Stimulated activated CD4-positive, alpha-beta T cell treated with anti-CD3 and anti-CD28 coated beads, Interleukin-1b, Interleukin-23, amount 100 ng/mL, for 24 hours (primary cell): ENCODE measurements at places on chromosomes 3 and 15.

GRCh38 chr3:159674583-159674982, 314.1 kb upstream of the IL12A start:
- DNase-seq = no peak

DNA sequence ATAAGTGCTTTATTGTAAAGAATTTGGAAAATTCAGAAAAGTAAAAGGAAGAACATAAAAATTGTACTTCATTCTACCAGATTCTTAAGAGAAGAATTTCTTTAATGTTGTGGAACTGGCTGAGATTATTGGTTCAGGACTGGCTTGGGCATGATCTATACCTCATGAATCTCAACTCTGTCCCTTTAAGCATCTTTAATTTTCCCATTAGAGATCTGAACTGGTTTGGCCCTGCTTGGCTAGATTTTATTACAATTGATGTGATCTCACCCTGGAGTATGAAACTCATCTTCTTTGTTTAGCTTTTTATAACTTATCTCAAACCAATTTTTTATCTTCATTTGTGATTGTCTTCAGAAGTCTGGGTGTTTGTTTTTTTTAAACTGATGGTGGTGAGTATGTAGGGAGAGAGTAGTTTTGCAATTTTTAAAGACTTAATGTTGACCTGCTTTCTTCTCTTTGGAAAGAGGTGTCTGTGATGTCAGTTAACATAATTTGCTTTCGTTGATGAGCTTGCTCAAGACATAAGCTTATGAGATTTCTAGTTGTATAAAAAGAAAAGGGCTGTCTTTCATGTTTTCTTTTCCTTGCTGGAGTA, 61.9 kb downstream of the ZNF609 start:
- no peak for DNase-seq

- no peak for DNase-seq
Observed at GRCh38 chr3:58369038-58369437, 36.3 kb downstream of the PXK start.

DNA sequence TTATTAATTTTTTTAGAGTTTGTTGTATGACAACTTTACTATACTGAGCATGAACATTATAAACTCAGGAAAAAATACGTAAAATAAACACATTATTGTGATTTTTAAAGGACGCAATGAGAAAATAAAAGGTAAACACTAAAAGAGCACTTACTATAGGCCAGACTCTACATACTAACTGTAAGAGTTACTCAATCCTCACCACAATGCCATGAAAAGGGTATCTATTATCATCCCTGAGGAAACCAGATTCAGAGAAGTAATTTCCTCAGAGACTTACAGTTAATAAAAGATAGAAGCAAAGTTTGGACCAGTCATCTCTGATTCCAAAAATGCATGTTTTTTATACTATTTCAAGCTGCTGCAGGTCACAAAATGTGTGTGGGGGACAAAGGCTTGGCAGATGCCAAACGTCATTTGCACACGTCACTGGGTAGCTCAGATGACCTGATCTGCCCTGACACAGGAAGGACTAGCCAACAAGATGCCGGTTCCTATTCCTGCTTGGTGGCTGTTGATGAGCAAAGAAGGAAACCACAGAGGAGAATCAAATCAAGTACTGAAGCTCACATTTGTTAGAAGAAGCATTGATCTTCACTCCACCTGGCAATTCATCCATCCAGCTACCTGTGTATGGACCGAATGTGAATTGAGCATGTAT, 42.3 kb downstream of the KLHL6 start:
- DNase-seq = no peak

DNA sequence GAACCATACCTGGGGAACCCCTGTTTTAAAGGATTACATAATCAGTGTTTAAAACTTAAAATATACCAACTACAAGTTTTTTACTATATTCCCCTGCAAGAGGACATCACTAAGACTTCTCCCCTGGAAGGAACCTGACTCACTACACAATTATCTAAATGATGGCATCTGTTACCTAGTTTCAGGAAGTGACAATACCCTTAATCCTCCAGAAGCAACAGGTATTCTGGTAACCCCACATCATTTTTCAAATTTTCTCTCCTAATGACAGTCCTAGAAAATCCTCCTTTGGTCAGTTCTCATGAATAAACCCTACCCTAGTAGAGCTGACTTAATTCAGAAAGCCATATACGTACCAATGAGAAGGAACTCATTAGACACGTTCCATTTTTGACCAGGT, 78.4 kb downstream of the RFX7 start:
- no peak for DNase-seq

GRCh38 chr3:9088441-9089353, 125.4 kb upstream of the RAD18 start:
- DNase-seq = no peak

DNA sequence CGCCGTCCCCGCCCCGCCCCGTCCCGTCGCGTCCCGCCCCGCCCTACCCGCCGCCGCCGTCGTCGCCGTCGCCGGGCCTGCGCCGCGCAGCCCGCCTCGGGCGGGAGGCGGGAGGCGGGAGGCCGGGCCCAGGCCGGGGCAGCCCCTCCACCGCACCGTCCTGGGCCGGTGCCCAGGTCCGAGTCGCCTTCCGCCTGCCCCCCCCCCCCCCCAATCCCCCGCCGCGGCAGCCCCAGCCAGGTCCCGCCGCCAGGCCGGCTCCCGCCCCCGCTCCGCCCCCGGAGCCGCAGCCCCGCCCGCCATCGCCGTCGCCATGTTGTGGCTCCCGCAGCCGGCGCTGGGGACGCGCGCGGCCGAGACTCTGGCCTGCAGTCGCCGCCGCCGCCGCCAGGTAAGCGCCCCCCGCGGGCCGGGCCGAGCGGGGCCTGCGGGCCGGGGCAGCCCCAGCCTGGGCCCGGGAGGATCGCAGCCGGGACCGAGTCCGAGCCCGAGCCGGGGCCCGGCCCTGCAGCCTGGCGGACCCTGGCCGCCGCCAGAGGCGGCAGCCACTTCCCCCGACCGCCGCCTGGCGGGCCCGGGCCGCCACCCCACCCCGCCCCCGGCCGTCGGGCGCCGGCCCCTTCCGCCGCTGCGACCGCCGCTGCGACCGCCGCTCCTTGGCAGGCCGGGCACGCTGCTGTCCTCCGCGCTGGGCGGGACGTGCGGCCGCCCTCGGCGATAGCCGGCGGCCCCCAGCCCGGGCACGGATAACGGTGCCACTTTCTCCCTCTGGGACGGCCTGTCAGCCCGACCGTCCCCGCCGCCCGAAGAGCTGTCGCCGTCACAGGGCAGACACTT, at the start of gene ZNF592:
Gene ZNF592 (plus strand): TSS at position 319 of the 837 bp plus-strand sequence. CDS start 34,084 bp downstream, outside the sequence.
- peak; percentile 69 for DNase-seq

DNA sequence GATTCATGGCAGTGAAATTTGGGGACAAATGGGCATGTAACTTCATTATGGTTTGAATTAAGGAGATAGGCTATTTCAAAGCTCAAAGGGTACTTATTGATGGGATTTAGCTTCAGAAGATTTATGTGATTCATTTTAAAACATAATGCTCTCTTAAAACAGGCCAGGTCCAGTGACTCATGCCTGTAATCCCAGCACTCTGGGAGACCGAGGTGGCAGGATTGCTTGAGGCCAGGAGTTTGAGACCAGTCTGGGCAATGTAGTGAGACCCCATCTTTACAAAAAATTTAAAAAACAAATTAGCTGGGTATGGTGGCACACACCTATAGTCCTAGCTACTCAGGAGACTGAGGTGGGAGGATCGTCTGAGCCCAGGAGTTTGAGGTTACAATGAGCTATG, 11.5 kb downstream of the THAP10 start:
- DNase-seq = no peak

GRCh38 chr3:144127700-144128099, 156.1 kb downstream of the DIPK2A start:
- no peak for DNase-seq

- no peak for DNase-seq
Observed at GRCh38 chr3:176842914-176843313, 354.4 kb downstream of the TBL1XR1 start.

DNA sequence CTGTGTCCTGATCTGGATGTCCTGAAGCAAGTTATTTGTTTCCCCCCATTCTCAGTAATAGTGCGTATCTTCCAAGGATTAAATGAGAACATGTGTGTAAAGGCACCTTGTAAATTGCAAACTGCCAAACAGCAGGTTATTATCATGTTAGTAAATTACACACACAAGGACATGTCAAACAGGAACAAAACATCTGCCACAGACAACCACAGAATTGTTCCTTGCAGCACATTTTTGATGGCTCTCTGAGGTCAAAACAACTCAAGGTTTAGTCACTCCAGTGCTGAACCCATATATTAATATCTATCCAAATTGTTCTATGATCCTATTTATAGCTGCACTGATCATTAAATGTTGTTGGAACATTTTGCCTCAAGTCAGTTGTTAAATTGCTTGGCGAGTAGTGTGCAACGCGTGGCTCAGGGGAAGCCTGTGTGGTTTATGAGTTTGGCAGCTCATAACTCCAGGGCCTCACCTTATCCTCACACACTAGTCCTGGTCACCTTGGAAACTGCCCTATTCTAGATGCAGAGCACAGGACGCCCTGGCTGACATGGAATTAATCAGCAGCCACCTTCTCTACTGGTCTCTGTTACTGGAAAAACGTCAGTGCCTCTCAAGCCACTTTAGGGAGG, 46.3 kb upstream of the CDV3 start:
- no peak for DNase-seq

DNA sequence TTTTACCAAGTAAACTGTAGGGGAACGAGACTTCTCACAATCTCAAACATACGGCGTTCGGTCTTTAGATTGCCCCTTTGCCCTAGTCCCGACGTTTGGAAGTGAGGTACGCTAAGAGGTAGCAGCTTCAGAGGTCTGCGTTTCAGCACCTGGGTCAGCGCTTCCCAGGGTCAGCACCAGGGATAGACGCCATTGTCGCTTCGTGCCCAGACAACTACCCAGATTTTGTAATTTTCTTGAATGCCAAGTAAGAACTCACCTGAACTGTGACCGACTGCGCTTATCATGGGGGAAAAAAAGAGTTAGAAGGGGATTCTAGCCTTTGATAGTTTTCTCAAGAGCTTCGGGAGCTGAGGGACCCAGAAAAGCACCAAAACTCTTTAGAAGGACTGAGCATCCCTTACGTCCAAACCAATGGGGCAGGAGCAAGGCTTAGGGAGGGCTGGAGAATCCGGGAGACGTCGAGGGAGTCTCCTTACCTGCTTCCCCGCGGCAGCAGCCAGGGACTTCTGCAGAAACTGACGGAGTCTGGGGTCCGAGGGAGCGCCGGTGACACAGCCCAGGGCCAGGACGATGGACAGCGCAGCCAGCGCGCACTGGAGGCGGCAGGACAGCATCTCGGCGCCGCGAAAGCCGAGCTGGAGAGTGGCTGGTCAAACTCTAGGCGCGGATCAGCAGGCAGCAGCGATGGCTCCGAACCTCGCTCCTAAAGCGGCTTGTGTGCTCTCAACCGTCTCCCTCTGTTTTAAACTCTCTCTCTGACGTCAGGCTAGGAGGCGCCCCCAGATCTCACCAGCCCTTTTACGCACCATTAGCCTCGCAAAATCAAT, at the start of gene SST:
Gene SST (minus strand): TSS at position 720 of the 830 bp plus-strand sequence. CDS start 103 bp downstream, at position 617.
- no peak for DNase-seq

GRCh38 chr3:174815750-174816149, 43.4 kb upstream of the NAALADL2 start:
- DNase-seq = no peak

DNA sequence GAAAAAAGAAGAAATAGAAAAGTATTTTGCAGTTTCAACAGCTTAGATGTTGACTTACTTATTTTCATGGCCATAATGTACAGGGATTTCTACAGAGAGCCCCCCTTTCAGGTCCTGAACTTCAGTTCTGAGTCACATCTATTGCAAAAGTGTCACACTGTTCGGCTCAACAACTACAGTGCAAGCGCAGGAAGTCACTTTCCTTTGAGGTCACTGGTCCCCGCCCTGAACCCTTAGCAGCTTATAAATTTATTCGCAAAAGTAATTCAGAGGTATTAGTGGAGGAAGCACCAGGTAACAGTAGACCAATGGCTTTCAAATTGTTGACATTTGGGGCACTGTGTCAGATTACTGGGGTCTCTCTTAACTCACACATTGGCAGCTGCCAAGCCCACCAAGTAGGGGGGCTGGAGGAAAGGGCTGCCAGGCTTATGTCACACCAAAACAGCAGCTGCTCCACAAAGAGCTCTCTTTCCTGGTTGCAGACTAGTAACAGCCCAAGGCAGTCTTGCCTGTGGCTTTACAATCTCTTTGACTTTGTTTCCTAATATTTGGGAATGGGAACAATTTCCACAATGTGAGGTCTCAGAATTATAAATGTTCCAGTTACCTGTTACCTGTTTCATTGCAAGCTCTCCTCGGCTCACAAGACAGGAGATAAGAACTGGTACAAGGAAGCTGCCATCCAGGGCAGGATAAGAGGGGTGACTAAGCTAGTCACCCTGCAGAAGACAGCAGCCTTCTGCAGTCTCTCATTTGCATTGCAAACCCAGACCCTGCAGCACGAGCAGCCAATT, 130.2 kb upstream of the STRIT1 start:
- DNase-seq = no peak

DNA sequence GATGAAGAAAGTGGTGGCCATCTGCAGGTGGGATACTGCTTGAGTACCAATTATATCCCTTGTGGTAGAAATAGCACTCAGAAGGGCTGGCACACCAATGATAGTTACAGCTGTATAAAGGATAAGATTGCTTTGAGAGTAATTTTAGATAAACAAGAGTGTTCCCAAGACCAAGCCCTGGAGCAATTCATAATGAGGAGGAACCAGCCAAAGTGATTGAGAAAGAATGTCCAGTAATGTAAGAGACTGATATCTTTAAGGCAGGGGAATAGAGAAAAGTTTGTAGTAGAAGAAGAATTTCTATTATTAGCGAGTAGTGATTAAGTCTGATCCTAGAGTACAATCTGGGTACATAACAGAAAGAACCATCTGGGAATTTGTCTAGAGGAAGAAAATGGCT, 945.1 kb downstream of the OTOL1 start:
- no peak for DNase-seq

GRCh38 chr15:99496302-99496629, 69.5 kb upstream of the MEF2A start:
- DNase-seq = no peak

DNA sequence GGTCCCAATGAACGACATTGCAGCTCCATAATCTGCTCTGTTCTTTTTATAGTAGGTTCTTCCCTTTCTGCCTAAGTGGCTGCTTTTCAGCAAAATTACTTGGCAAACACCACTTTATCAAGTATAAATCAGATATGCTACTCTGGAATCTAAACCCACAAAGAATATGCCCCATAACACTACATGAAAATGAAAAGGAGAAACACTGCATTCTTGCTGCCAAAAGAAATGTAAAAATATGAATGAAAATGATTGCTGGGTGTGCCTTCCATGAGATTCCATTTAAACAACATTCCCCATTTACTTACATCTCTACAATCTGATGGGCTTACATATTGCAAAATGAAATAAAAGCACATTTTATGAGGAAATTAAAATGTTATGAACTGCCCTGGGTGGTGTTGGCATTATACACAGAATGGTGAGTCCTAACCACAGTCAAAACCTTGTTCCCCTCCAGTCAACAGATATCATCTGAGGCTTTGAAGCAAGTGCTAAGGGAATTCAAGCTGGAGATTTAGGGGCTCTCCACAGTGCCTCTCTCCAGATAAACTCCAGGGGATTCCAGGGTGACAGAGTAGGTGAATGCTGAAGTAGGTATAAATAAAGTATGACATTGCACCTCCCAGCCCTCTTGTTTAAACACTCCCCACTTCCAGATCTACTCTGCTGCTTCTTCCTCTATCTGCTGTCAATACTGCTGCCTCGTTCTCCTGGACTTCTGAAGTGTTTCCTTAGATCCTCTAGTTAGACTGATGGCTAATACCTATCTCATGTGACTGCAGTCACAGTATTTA, 136.5 kb downstream of the RORA start:
- no peak for DNase-seq

- DNase-seq = no peak
Observed at GRCh38 chr3:175222356-175222755, 363.2 kb downstream of the NAALADL2 start.

GRCh38 chr3:89212619-89213018, 105.2 kb downstream of the EPHA3 start:
- no peak for DNase-seq
